ENCODE measurements at places on chromosomes 4 and X. TPM values are rescaled to one million over a fixed set of nuclear protein-coding genes. Genes with fewer than 3 reads are reported as not detected.

GRCh38 chr4:123974386-123975149 is 578.0 kb downstream of the SPRY1 start:
- no peak for DNase-seq

- no peak for DNase-seq
These were observed 201.7 kb downstream of the TBCK start for GRCh38 chr4:106114270-106114669.

GRCh38 chrX:127187095-127187494 is 367.6 kb downstream of the PRR32 start:
- no peak for DNase-seq

GRCh38 chrX:154593201-154593600 is 8.3 kb downstream of the CTAG1A start:
- DNase-seq, result no peak

- no peak for DNase-seq
These were observed 61.7 kb upstream of the ATXN3L start for GRCh38 chrX:13381514-13381913.

- no peak for DNase-seq
These were observed 107.1 kb downstream of the FAM193A start for GRCh38 chr4:2643555-2643954.

GRCh38 chr4:80989921-80990544 is 40.5 kb upstream of the BMP3 start:
- no peak for DNase-seq

DNA sequence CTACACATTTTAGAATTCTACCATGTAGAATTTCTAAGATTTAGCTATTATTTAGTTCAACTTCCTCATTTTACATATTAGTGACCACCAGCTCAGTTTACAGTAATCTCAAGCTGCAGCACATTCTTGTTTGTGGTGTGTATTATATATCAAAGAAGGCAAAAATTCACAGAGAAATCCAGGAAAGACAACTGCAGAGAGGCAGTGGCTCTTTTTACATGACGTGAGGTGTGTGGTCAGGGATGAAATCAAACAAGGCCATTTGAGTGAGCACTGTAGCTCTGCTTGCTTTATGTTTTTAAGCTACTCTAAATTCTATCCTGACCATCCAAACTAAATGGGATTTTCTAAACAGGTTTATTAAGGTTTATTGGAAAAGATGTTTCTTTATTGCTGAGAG is 71.1 kb downstream of the COL25A1 start:
- DNase-seq, result no peak

GRCh38 chr4:38510201-38510600 is 153.8 kb upstream of the KLF3 start:
- DNase-seq, result no peak

- no peak for DNase-seq
These were observed 52.8 kb upstream of the ANKRD17 start for GRCh38 chr4:73311428-73311827.

GRCh38 chr4:140268186-140268841 is 105.1 kb upstream of the SCOC start:
- DNase-seq, result no peak

Gene KLHL13
- total RNA-seq, result 6.3 TPM

Gene NAA11
- not detected for total RNA-seq

Gene ITM2A
- 1.5 TPM for total RNA-seq

Gene AKAP4
- total RNA-seq, result not detected

Gene UGT2B11
- total RNA-seq, result 0.93 TPM

Gene NMU
- total RNA-seq, result 1.7 TPM

Measured in progenitor cell of endocrine pancreas (in vitro differentiated cells).